ENCODE measurements at places on chromosomes 16 and 17. TPM values are rescaled to one million over a fixed set of nuclear protein-coding genes. Genes with fewer than 3 reads are reported as not detected.

GRCh38 chr17:10217916-10218315, 19.5 kb upstream of the GAS7 start:
- no peaks in the 10 kb centered on the region for H3K4me1 ChIP-seq
- no peaks in the 10 kb centered on the region for H3K27me3 ChIP-seq
- H3K27ac ChIP-seq, result no peak overlapping the region
- no peak overlapping the region for H3K4me3 ChIP-seq
- no peak for DNase-seq

PIRT gene
- total RNA-seq, result not detected

ST6GALNAC1 gene
- 0.88 TPM for total RNA-seq

DNA sequence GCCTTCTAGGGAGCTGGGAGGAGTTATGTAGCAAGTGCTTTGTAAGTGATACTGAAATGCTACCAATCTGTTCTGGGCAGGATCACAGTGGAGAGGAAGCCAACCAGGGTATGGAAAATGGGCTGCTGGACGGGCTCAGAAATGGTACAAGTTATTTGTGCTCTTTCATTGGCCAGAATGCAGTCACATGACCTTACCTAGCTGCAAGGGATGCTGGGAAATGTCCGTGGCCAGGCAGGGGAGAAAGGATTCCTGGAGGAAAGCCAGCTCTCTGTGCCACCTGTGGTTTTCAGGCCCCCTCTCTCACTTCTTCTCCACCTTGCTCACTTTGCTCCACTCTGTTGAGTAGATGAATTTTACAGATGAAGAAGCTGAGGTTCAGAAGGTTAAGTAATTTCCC, 4.8 kb downstream of the EEF2K start:
- H3K27me3 ChIP-seq, result no peaks in the 10 kb centered on the region
- H3K36me3 ChIP-seq, result no peaks in the 10 kb centered on the region
- peaks cover 10% of the 10 kb centered on the region for H3K4me1 ChIP-seq

GRCh38 chr17:7380321-7380720, 568 bp upstream of the TNK1 start:
- H3K36me3 ChIP-seq, result no peaks in the 10 kb centered on the region
- H3K27me3 ChIP-seq, result no peaks in the 10 kb centered on the region
- H3K27ac ChIP-seq, result peak overlapping the region; percentile 46
- peak overlapping the region; percentile 43 for H3K4me3 ChIP-seq
- peaks cover 19% of the 10 kb centered on the region for H3K4me1 ChIP-seq

- H3K27ac ChIP-seq, result no peak overlapping the region
- no peak for DNase-seq
- no peaks in the 10 kb centered on the region for H3K4me1 ChIP-seq
- no peaks in the 10 kb centered on the region for H3K36me3 ChIP-seq
- H3K4me3 ChIP-seq, result no peak overlapping the region
- H3K27me3 ChIP-seq, result no peaks in the 10 kb centered on the region
These were observed 294.5 kb downstream of the FOXL1 start for GRCh38 chr16:86872833-86873232.

- no peak overlapping the region for H3K27ac ChIP-seq
- H3K27me3 ChIP-seq, result no peaks in the 10 kb centered on the region
- no peak overlapping the region for H3K4me3 ChIP-seq
- no peaks in the 10 kb centered on the region for H3K36me3 ChIP-seq
- DNase-seq, result no peak
These were observed 524.4 kb upstream of the ZFHX3 start for GRCh38 chr16:73572135-73572828.

- no peaks in the 10 kb centered on the region for H3K36me3 ChIP-seq
- no peak overlapping the region for H3K27ac ChIP-seq
- H3K27me3 ChIP-seq, result no peaks in the 10 kb centered on the region
- H3K4me1 ChIP-seq, result peaks cover 19% of the 10 kb centered on the region
- no peak overlapping the region for H3K4me3 ChIP-seq
- no peak for DNase-seq
These were observed 4.2 kb downstream of the CSNK1D start for GRCh38 chr17:82269138-82269881.

DNA sequence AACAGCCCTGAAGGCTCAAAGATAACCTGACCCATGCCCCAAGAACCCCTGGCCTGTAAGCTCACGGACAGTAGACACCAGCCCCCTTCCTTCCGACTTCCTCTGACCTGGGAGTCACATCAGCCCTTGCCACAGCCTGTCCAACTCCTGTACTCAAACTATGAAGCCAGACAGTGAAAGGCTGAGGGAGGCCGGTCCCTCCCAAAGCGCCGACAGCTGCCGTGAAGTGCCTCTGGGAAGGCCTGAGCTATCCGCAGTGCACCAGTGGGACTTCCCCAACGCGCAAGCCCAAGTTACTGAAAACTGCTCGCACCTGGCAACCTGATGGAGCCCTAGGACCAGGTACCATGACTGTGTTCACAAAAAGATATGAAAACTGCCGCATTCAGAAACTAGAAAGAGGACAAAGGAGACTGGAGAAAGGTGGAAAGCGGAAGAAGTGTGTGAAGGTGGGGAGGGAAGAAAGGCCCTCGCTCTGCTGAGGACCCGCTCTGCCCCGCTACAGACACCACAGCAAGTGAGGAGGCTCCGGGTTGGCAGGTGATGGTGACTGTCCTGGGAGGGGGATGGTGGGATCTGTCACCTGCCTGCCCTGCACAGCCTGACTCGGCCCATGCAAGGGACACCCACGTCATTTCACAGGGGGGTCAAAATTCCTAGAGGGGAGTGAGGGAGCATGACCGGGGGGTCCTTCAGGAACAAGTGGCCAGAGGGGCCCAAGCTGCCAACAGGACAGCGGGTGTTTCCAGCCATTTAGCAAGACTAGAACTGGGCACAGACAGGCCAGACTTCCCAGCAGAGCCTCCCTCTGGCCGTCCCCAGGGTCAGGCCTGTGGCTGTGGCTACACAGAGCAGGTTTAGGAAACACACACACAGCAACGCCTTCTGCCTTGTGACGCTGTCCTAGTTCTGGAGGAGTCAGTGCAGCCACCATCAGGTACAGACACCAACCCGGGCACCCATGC, 13.1 kb upstream of the TRAP1 start:
- H3K27ac ChIP-seq, result no peak overlapping the region
- no peaks in the 10 kb centered on the region for H3K27me3 ChIP-seq
- no peak overlapping the region for H3K4me3 ChIP-seq
- no peaks in the 10 kb centered on the region for H3K36me3 ChIP-seq

DNA sequence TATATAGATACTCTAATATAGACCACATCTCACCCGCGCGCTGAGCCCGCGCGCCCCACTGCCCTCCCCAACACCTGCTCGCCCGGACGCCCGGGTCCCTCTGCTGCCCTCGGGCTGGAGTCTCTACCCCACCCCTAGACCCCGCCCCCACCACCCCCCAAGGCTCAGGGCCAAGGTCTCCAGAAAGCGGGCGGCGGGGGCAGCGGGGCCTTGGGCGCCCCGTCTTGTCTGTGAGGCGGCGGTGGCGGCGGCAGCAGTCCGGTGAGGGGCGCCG, 2.6 kb downstream of the HES7 start:
- peak; percentile 24 for DNase-seq
- H3K36me3 ChIP-seq, result no peaks in the 10 kb centered on the region
- H3K27me3 ChIP-seq, result no peaks in the 10 kb centered on the region
- peak overlapping the region; percentile 51 for H3K4me3 ChIP-seq
- H3K27ac ChIP-seq, result peak overlapping the region; percentile 26
- peaks cover 20% of the 10 kb centered on the region for H3K4me1 ChIP-seq

SLC2A4 gene
- total RNA-seq, result 2.3 TPM

FOXJ1 gene
- 5.8 TPM for total RNA-seq

ARL17A gene
- total RNA-seq, result 22.6 TPM

LGALS9B gene
- total RNA-seq, result 0.24 TPM

DNA sequence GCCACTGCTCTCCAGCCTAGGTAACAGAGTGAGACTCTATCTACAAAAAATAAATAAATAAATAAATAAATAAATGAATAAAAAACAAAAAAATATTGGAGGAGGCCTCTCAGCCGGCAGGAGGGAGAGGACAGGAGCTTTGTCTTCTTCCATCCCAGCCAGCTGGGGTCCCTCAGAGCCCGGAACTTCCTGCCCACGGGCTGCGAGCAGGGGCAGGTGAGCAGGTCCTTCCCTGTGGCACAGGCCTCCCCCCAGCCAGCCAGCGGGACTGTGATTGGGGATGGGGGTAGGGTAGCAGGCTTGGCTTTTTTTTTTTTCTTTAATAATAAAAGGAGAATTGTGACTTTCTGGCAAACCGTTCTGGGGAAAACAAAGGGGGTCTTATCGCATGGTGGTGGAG, 10.1 kb downstream of the SMTNL2 start:
- no peaks in the 10 kb centered on the region for H3K36me3 ChIP-seq
- no peak overlapping the region for H3K4me3 ChIP-seq
- no peaks in the 10 kb centered on the region for H3K27me3 ChIP-seq
- peaks cover 15% of the 10 kb centered on the region for H3K4me1 ChIP-seq
- no peak overlapping the region for H3K27ac ChIP-seq
- DNase-seq, result no peak

PRPSAP2 gene
- 39.0 TPM for total RNA-seq

HEATR9 gene
- total RNA-seq, result not detected

- peak; percentile 85 for DNase-seq
- peaks cover 10% of the 10 kb centered on the region for H3K4me1 ChIP-seq
These were observed at the start of gene KLHDC4 for GRCh38 chr16:87765776-87766484. TSS of gene KLHDC4 (minus strand) at chr16:87765986. CDS start at chr16:87765890, 96 bp downstream.

GRCh38 chr17:41518031-41518430, 659 bp downstream of the KRT15 start:
- no peak overlapping the region for H3K4me3 ChIP-seq
- no peaks in the 10 kb centered on the region for H3K36me3 ChIP-seq
- no peaks in the 10 kb centered on the region for H3K27me3 ChIP-seq
- H3K27ac ChIP-seq, result no peak overlapping the region

GRCh38 chr16:20901436-20902112, 1.0 kb downstream of the LYRM1 start:
- H3K36me3 ChIP-seq, result no peaks in the 10 kb centered on the region
- H3K27me3 ChIP-seq, result no peaks in the 10 kb centered on the region
- H3K4me1 ChIP-seq, result peaks cover 14% of the 10 kb centered on the region
- peak; percentile 51 for DNase-seq
- peak overlapping the region; percentile 83 for H3K4me3 ChIP-seq
